ENCODE measurements at places on chromosomes 4 and X. TPM values are rescaled to one million over a fixed set of nuclear protein-coding genes. Genes with fewer than 3 reads are reported as not detected.
A peak's percentile ranks its signal among the peaks of the same experiment; 100 is the strongest.

GRCh38 chr4:165386328-165386727 is 7.5 kb downstream of the CPE start:
- H3K4me1 ChIP-seq: no peaks in the 10 kb centered on the region
- no peak for DNase-seq
- no peaks in the 10 kb centered on the region for H3K36me3 ChIP-seq
- H3K4me3 ChIP-seq: no peak overlapping the region
- peaks cover 6% of the 10 kb centered on the region for H3K27me3 ChIP-seq

The C4orf50 gene
- total RNA-seq: not detected

- DNase-seq: no peak
- no peak overlapping the region for H3K4me3 ChIP-seq
- H3K36me3 ChIP-seq: peaks cover 57% of the 10 kb centered on the region
Measured at GRCh38 chr4:16807355-16807754, 91.1 kb downstream of the LDB2 start.

- no peak for DNase-seq
- H3K4me1 ChIP-seq: no peaks in the 10 kb centered on the region
- no peak overlapping the region for H3K27ac ChIP-seq
- H3K36me3 ChIP-seq: no peaks in the 10 kb centered on the region
- H3K27me3 ChIP-seq: peaks cover 1% of the 10 kb centered on the region
- no peak overlapping the region for H3K4me3 ChIP-seq
Measured at GRCh38 chr4:114734594-114734993, 136.0 kb downstream of the UGT8 start.

The FAM9B gene
- not detected for total RNA-seq

DNA sequence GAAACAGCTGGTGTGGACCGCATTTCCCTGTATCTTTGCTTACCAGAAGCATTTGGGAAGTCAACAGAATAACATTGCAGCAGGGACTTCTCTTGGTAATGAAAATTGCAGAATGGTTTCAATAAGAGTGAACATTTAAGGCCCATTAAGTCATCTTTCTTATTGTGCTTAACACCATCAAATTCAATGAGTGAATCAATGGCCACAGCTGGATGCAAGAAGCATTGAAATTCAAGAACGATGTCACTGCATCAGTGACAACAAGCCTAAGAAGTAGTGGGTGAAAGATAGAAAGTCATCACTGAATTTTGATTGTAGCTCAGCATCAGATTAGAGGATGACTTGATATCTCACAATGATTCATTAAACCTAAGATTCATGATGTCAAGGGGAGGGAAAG is 93.9 kb upstream of the GPM6A start:
- H3K4me1 ChIP-seq: no peaks in the 10 kb centered on the region
- DNase-seq: no peak
- no peaks in the 10 kb centered on the region for H3K36me3 ChIP-seq
- H3K27me3 ChIP-seq: no peaks in the 10 kb centered on the region
- no peak overlapping the region for H3K27ac ChIP-seq

DNA sequence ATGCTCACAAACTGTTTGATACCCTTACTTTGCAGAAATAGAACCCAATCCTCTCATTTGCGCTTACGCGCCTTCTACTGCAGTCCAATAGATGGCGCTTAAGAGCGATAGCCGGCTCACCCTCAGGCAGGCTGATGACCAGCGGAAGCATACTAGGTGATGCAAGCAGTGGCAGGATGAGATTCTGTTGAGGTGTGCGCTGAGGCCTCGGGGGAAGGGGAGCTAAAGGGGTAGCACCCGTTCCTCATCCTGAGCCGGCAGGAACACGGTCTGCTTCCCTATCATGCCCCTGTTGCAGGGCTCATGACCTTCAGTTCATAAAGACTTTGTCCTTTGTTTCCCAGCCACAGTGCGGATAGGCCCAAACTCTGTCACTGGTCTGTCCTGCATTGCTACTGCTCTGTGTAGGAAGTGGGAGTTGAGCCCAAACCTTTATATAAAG is 628.9 kb downstream of the TLL1 start:
- H3K27me3 ChIP-seq: no peaks in the 10 kb centered on the region
- no peak for DNase-seq
- no peak overlapping the region for H3K27ac ChIP-seq
- peaks cover 14% of the 10 kb centered on the region for H3K4me1 ChIP-seq
- no peak overlapping the region for H3K4me3 ChIP-seq

DNA sequence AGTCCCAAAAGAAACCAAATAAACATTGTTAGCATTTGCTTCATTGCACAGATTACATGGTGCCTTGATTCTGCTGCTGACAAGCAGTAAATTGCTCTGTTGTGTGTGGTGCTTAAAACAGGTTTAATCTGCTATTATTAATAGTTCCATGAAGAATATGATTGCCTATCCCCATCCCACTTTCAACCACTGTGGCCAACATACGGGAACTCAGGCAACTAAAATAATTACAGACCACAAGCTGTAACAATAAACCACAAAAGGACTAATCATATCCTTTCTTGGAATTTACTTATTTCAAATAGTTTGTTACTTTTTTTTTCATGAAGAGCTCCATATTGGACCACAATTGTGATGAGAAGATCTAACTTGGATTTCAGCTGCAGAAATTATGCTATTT is 131.5 kb downstream of the PACRGL start:
- H3K4me1 ChIP-seq: peaks cover 40% of the 10 kb centered on the region
- H3K4me3 ChIP-seq: no peak overlapping the region
- H3K27me3 ChIP-seq: no peaks in the 10 kb centered on the region
- no peaks in the 10 kb centered on the region for H3K36me3 ChIP-seq
- H3K27ac ChIP-seq: peak overlapping the region; percentile 71

Data from HFFc6 (cell line).